Hepatic stellate cell (primary cell): ENCODE measurements at places on chromosomes 5 and 9.

GRCh38 chr5:107313921-107314320, 356.8 kb downstream of the EFNA5 start:
- no peak for DNase-seq

DNA sequence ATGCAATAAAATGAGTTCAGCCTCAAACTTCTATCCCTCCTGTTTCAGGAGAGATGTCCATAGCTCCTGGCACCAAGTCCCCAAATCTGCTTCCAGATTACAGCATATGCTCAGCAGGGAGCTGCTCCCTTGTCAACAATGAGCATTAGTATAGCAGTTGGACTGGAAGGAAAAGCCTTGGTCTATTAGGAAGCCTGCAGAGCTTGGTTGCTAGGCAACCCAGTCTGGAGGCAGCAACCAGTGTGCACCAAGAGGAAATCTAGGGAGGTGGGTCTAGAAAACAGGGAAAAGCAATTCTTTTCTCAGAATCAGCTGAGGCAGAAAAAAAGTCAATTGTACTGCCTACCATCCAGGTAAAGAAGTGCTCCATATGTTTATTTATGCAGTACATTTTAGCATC, 229.5 kb upstream of the NMUR2 start:
- DNase-seq = no peak

- no peak for DNase-seq
Measured at GRCh38 chr5:35979715-35980114, 11.5 kb downstream of the UGT3A1 start.

DNA sequence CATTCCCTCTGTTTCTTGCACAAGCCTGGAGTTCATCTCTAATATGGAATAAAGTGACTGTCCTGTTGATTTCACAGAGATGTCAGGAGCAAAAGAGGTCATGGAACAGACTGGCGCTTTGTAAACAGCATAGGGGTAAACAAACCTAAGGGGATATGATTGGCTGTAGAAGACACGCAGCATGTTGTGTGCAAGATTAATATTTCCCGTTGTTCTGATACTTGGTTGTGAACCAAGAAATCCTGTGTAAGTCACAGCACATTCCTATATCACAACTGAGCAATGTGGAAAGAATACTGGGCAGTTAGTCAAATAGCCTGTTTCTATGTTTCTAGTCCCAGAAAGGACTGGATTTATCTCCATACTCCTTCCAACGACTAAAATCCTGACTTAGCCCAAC, 3.2 kb downstream of the ADAMTS12 start:
- DNase-seq = peak; percentile 34

DNA sequence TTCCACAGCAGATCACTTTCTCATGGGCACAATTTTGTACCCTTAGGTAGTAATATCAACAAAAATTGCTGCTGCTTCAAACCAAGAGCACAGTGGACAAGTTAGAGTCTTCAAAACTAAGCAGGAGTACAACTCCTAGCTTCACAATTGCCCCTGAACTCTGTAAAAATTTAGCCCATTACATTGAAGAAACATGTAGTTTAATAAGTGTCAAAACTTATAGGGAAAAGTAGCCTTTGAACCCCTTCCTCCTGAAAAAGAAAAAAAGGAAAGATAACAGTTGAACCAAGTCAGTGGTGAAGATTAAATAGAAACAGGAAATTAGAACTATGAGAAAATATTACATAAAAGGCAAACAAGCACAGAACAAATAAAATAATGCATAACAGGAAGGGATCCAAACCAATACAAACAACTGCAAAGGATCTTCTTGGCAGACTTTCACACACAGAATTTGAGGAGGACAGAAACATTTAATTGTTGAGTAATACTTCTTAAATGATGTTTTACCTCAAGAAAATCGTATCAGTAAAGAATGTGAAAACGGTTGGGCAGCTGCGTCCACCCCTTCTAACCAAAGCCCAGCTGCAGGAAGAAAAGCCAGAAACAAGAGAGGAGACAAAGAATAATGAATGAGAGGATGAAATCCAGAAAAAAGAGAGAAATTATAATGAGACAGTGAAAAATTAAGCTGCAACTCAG, 636.0 kb downstream of the NR2F1-AS1 start:
- DNase-seq = peak; percentile 3

DNA sequence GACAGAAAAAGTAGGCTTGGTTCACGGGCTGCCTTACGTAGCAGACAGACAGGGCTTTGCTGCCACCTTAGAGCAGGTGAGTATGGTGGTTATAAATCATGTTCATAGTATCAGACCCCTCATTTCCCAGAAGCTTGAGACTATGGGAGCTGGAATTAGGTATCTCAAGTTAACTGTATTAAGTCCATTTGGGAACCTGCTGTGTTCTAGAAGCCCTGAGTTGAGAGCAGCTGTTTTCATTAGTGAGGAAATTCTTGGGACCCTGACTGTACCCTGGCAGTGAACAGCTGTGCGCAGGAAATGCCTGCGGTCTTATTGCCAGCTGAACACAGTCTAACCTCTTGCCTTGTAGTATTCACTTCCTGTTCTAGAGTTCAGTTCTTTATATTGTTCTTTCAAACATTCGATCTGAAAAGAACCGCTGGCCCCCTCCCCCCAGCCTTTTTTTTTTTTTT, 29.8 kb downstream of the UGCG start:
- DNase-seq = peak; percentile 70

DNA sequence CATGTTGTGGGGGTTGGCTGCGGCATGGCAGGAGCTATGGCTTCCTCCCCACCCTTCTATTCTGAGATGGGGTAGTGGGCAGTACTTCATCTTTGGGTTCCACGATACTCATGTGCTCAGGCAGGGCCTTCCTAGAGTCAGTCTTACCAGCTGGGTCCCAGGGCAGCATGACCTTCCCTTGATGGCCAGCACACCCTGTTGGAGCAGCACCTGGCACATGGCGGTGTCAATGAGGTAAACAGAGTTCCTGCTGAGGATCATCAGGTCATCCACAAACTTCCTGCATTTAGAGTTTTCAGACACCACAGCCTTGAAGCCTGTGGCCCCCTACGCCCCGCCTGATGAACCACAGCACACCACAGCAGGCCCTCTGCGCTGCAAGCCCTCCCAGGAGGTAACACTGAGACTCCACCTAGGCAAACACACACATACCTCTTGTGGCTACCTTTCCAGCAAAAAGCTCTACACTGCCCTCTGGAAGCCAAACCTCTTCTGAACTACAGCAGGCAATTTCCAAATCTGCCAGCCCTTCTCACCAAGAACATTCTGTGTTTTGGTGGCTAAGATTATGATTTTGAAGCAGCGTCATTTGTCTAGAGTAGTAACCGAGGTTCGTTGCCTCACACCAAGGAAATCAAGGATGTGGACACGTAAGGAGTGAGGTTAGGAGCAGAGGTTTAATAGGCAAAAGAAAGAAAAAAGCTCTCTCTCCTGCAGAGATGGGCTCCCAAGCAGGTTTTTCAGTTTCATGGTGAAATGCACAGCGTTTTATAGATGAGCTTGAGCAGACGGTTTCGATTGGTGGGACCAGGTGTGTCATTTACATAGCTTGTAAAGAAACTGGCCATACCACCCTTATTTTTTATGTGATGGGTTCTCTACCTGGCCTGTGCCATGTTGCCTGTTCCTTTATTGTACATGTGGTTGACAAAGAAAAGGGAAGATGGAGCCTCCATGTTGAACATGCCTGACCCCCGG, 20.3 kb upstream of the TMEM174 start:
- DNase-seq = no peak

- no peak for DNase-seq
Measured at GRCh38 chr5:140108093-140109017, 5.6 kb upstream of the PURA start.

- no peak for DNase-seq
Measured at GRCh38 chr5:137613554-137614265, 114.6 kb upstream of the SPOCK1 start.

DNA sequence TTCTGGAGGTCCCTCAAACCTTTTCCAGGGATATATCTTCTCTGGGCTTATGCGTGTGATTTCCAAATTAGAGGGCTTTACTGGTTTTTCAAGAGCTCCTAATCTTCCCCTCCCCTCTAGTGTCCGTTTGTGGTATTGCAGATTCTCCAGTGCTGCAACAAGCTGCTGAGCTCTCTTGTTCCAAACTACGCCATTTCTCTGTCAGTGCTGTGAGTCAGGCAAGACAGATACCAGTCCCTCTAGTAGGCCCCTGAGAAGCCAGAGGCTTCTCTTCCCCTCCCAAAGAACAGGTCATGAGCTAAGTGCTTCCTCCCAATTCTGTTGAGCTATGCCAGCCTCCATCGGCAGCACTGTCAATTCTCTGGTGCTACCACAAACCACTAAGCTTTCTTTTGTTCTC, 149.5 kb downstream of the FANCC start:
- DNase-seq = peak; percentile 66

- DNase-seq = no peak
Measured at GRCh38 chr9:7315746-7316145, 483.8 kb downstream of the DMAC1 start.

- DNase-seq = no peak
Measured at GRCh38 chr5:14112998-14113652, 30.0 kb upstream of the TRIO start.

DNA sequence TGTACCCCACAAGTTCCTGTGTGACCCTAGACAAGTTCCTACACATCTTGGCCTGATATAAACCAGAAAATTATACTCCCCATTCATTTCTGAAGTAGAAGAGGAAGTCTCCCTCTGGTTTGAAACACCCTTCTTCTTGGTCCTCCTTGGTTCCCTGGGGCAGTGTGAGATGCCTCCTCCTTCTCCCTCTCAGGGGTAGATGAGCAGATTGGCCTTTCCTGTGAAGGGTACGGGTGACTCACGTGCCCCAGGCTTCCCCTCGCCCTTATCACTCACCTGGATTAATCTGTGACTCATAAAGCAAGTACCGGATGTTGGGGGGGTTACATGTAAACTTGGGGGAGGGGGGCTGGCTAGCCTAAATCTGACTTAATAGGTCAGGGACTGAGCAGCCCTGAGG, 11.1 kb upstream of the AQP3 start:
- no peak for DNase-seq

GRCh38 chr5:135159626-135160025, 125.6 kb upstream of the PITX1 start:
- DNase-seq = no peak

- no peak for DNase-seq
Measured at GRCh38 chr5:20636686-20637085, 648.7 kb upstream of the CDH18 start.

- no peak for DNase-seq
Measured at GRCh38 chr5:72599519-72600370, 92.5 kb upstream of the ZNF366 start.

DNA sequence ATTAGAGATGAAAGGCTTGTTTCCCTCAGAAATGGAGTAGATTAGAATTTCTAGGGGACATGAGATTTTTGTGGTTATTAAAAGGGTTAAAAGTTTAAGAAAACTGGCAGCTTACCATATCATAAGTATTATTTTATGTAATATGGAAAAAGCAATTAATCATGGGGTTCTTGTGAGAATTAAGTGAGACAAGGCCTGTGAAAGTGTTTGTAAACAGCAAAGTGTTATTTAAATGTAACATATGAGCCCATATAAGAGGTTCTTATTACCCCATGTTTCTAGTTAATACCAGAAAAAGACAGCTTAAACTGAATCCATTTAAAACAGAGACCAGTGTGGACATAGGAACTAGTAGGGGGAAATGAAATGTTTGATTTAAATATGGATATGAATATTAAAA, 241.1 kb upstream of the PIK3R1 start:
- no peak for DNase-seq

DNA sequence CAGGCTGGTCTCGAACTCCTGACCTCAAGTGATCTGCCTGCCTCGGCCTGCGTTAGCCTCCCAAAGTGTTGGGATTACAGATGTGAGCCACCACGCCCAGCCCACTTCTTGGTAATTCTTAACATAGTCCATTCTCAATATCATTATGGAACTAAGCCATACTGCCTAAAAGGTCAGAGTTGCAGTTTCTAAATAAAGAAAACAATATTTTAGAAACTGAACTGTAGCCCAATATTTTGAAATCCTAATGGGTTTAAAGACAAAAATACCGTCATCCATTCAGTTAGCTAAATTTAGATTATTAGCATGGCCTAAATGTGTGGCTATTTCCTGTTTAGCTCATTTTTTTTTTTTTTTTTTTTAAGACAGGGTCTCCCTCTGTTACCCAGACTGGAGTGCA, 99.5 kb downstream of the USP20 start:
- no peak for DNase-seq

DNA sequence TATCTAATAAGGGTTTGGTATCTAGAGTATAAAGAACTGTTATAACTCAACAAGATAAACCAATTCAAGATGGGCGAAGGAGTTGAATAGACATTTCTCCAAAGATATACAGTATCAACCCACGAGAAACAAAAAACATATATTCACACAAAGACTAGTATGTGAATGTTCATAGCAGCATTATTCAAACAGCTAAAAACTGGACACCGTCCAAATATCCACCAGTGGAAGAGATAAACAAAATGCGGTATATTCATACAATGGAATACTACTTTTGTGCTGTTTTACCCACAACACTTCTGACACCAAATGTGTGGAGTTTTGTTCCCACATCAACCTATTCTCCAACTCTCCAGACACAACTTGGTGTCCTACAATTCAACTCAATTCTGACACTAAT, 33.1 kb downstream of the EGR1 start:
- DNase-seq = no peak

DNA sequence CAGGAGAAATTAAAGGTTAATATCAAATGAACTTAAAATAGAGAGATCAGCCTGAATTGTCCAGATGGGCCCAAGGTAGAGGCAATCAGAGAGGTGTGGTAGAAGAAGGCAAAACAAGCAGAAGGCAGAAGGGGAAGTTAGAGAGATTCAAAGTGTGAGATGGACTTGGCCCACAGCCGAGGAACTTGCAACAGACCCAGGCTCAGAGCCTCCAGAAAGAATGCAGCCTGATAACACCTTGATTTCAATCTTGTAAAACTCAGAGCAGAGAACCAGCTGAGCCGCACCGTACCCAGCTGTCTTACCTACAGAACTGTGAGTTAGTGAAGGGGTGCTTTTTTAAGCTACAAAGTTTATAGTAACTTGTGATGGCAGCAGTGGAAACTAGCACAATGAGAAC, 190.9 kb downstream of the RFK start:
- DNase-seq = no peak

DNA sequence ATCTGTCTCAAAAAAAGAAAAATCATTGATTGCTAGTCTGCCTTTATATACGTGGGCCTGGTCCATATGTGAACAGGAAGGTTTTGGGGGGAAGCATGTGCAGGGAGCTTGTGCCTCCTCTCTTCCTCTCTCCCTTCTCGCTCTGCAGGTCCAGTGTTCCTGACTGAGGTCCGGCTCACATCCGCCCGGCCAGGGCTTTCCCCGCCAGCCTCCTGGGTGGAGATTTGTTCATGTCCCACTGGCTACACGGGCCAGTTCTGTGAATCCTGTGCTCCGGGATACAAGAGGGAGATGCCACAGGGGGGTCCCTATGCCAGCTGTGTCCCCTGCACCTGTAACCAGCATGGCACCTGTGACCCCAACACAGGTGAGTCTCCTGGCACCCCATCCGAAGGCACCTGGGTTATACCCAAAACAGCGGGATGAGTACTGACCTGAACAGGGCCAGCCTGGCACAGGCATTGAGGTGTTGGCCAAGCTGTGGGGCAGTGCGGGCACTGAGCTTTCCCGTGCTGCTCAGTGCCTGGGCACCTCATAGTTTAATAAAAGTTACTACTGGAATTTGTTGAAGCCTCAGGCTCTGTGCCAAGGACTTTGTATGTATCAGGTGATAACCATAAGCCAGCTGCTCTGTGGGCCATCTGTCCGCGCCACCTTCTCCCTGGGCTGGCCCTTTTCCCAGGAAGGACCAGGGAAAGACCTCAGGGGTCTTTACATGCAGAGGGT, 39.4 kb upstream of the AIF1L start:
- DNase-seq = no peak
